ENCODE measurements at places on chromosomes 4 and X.

DNA sequence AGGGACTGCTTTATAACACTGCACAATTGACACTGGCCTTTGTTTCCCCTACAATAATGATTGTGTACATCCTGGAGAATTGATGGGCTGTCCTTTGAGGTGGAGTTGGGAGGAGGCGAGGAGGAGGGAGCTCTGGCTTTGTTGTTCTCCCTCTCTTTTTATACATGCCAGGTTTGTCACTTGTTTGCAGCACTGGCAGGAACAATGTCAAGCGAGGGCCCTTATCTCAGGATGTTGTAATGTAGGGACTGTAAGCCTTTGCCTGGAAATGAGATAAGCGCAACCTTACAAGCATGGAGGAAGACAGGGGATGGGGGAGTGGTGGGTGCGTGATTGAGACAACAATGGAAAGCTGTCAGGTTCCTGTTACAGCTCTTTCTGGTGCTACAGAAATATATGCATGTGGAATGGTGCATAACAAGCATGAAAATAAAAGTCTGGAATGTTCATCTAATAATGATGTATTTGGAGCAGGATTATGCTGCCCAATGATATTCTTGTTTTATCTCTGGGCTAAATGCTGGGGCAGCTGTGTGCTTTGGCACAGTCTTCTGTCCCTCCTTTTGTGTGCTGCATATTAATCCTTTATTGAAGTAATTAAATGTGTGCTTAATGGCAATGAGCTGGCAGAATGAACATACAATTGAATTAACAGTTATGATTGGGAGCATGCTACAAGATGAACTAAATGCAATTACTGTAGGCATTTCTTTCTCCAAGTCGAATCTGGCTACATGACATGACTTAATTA is 294.4 kb downstream of the GPAT3 start:
- no peak overlapping the region for H3K4me3 ChIP-seq
- DNase-seq: no peak
- H3K27ac ChIP-seq: no peak overlapping the region
- no peaks in the 10 kb centered on the region for H3K27me3 ChIP-seq

DNA sequence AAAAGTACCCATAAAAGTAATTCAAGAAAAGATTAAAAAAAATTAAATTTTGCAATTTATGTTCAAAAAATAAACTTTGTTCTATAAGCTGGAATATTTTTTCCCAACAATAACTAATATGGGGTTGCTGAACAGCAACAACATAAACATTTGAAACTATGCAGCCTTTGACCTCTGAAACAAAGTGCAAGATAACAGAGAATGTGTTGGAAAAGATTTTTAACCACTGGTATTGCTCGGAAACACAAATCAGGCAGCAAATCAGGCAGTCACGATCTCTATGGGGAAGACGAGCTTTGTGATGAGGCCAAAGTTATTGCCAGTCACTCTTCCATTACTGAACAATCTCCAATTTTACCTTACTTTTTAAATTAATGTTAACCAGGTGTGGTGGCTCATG is 332.1 kb downstream of the PABPC4L start:
- H3K36me3 ChIP-seq: no peaks in the 10 kb centered on the region
- no peak overlapping the region for H3K4me3 ChIP-seq
- no peak for DNase-seq
- H3K27ac ChIP-seq: no peak overlapping the region

DNA sequence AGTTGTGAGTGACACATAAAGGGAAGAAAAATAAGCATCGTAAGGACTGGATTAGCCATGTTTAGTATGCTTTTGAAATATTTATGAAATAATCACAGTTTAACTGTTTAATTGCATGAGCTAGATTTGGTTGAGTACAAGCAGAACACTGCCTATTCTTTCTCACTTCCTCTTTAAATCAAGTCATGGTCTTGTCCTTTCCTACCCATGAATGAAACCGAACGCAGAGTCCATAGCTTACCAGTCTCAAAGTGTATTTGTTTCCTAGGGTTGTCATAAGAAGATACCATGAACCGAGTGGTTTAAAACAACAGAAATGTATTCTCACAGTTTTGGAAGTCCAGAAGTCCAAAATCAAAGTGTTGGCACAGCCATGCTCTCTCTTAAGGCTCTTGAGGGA is 684.0 kb upstream of the MAGEB2 start:
- H3K4me3 ChIP-seq: no peak overlapping the region
- H3K4me1 ChIP-seq: no peaks in the 10 kb centered on the region
- no peaks in the 10 kb centered on the region for H3K27me3 ChIP-seq
- no peaks in the 10 kb centered on the region for H3K36me3 ChIP-seq

- no peaks in the 10 kb centered on the region for H3K36me3 ChIP-seq
- no peak for DNase-seq
These were observed 483.4 kb downstream of the RPA4 start for GRCh38 chrX:97367125-97367524.

DNA sequence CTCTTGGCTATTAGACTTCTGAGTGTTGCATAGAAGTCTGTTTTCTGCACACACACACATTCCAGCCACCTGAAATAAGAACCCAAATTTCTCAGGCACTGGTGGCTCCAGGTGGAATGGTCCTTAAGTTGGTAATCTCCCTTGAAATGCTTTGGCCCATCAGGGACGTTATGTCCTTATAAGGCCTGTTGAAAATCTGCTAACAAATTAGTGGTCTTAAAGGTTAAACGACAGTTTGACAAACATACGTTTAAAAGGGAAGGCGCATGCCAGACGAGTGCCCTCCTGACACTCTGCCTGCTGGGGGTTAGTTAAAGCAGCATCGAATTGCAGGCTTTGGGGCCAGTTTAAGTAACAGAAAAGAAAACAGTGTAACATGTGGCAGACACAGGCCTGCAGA is 125.0 kb downstream of the TBX22 start:
- H3K27me3 ChIP-seq: no peaks in the 10 kb centered on the region
- H3K27ac ChIP-seq: no peak overlapping the region
- no peak for DNase-seq

DNA sequence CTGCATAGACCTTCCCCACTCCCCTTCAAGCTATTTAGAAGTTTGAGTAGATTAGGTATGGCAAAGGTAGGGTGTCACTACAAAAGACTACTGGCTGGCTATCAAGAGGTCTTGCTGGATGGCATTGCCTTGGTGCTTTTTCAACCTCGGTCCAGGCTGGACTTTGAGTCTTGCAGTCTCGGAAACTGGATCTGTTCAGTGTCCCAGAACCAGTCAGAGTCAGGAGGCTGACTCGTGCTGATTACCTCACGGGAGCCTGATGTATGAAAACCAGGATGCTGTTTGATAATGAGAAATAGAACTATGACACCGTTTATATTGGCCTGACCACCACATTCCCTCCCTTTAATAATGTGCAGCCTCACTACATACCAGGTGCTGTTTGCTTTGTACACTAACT is 2.7 kb upstream of the PHKA1 start:
- H3K36me3 ChIP-seq: no peaks in the 10 kb centered on the region
- H3K27ac ChIP-seq: no peak overlapping the region

DNA sequence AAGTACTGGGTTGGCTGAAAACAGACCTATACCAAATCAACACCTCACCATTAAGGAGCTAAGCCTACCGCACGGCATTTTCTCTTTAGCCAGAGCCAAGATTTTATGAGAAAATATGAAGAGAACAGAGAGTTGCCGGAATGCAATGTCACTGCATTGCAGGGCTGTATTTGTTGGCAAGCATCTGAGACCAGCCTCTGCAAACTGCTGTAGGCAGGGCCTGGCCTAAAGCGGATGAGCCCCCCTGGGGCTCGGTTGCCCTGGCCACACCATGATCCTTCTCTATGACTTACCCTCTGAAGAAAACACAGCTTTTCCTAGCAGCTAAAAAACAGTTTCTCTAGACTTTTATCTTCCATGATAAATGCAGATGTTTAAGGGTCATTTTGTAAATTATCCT is 120.5 kb upstream of the SORBS2 start:
- no peak overlapping the region for H3K4me3 ChIP-seq
- H3K36me3 ChIP-seq: no peaks in the 10 kb centered on the region
- DNase-seq: no peak
- no peaks in the 10 kb centered on the region for H3K4me1 ChIP-seq

- H3K4me1 ChIP-seq: no peaks in the 10 kb centered on the region
- peaks cover 2% of the 10 kb centered on the region for H3K27me3 ChIP-seq
- peaks cover 4% of the 10 kb centered on the region for H3K36me3 ChIP-seq
- no peak for DNase-seq
- no peak overlapping the region for H3K27ac ChIP-seq
These were observed 88.2 kb downstream of the SOWAHB start for GRCh38 chr4:76809594-76810305.

DNA sequence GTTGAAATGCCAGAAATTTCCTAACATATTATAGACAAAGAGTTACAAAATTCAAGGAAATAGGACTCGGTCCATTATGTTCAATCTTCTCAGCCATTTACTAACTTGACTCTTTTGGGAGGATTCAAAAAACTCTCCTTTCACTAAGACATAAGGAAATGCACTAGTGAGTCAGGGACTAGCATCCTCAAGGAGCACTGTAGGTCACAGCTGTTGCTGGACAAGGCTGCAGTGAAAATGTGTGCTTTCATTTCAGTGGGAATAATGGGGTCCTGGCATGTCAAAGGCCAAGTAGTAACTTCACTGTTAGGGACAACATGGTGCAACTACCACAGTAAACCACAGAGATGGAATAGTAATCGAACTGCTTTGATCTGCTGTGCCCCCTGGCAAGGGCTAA is 56.9 kb upstream of the ABCG2 start:
- H3K27me3 ChIP-seq: peaks cover 7% of the 10 kb centered on the region
- H3K4me3 ChIP-seq: no peak overlapping the region

DNA sequence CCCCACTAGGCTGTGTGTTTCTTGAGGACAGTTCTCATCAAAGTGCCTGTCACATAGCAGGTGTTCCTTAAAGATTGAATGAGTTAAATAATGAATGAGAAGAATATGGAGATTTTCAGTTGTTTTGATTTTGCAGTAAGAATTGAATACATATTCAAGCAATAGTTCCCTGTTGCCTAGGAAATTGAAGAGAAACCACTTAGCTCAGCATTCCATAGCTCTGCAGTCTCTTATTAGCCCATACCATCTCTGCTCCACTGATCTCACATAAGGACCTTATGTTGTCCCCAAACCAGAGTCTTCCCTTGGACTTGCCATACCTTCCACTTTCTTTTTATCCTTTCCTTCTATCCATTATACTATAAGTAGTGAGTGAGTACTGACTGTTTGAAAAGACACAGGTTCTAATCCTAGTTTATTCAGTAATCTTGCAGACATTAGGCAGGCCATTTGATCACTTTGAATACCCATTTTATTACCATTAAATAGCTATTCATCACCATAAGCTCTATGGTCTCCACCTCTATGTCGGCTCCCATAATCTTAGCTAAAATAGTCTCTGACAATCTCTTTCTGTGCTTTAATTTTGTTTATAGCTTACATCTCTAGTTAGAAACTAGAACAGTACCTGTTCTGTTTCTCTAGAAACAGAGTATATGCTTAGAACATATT is 1059.6 kb upstream of the SLIT2 start:
- DNase-seq: no peak
- H3K4me3 ChIP-seq: no peak overlapping the region
- no peaks in the 10 kb centered on the region for H3K36me3 ChIP-seq
- no peak overlapping the region for H3K27ac ChIP-seq
- H3K4me1 ChIP-seq: no peaks in the 10 kb centered on the region

- no peaks in the 10 kb centered on the region for H3K4me1 ChIP-seq
- H3K27me3 ChIP-seq: no peaks in the 10 kb centered on the region
- H3K27ac ChIP-seq: no peak overlapping the region
- DNase-seq: no peak
- H3K36me3 ChIP-seq: peaks cover 3% of the 10 kb centered on the region
These were observed 307.9 kb downstream of the C4orf33 start for GRCh38 chr4:129403848-129404247.

DNA sequence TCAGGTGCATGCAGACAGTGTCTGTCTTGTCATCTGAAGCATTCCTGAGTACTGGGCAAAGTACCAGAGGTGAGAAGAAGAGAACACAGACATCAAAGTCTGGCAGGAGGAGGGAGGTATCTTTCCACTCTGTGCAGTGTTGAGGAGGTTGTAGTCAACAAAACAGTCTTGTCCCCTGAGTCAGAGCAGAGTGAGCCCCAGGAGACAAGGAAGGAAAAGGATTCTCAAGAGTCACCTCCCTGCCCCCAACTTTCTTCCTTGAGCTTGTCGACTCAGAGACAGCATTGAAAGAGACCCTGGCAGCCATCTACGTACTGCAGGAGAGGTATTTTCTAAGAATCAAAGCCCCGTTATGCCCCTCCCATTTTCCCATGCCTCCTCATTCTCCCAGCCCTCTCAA is 4.4 kb upstream of the SRPX start:
- H3K36me3 ChIP-seq: no peaks in the 10 kb centered on the region
- H3K27ac ChIP-seq: no peak overlapping the region
- no peak overlapping the region for H3K4me3 ChIP-seq
- H3K4me1 ChIP-seq: peaks cover 4% of the 10 kb centered on the region
- DNase-seq: no peak

DNA sequence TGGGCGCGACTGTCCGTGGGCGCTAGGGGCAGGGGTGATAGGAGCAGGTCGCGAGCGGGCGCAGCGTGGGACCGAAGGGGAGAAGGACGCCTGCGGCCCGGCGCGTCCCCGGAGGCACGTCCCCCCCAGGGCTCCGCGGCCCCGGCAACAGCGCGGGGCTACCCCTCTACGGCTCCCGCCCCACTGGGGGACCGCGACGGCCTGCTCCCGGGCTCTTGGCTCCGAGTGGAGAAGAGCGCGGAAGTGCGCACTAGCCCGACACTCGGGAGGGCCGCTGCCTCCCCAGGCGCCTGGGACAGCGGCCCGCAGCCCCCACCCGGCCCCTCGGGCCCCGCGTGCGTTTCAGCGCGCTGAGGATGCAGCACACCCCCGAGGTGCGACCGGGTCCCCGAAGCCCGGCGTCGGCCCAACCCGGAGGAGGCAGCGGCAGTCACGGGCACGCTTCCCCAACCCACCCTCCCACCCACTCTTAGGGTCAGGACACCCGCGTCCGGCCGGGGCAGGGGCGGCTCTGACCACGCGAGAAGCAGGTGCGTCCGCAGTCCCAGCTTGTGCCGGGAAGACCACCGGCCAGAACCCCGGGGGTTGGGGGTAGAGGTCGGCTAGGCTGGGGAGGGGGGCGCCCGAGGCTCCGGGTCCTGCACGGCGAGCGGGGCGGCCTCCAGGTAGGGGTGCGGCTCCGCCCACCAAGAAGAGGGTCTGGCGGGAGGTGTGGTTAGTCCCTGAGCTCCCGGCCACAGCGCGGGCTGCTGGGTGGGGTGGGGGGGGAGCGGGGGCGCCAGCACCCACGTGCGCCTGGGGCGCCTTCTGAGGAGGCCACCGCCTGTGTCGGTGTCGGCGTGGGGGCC is 18.5 kb upstream of the NAT8L start:
- H3K27ac ChIP-seq: no peak overlapping the region
- peaks cover 2% of the 10 kb centered on the region for H3K36me3 ChIP-seq
